ENCODE measurements at places on chromosomes 1 and 21. TPM values are rescaled to one million over a fixed set of nuclear protein-coding genes. Genes with fewer than 3 reads are reported as not detected.

The SAMD11 gene
- 17.1 TPM for polyA plus RNA-seq

The PFDN2 gene
- polyA plus RNA-seq = 84.6 TPM

The PCBP3 gene
- polyA plus RNA-seq = 7.2 TPM

The HCRTR1 gene
- polyA plus RNA-seq = 0.68 TPM

The FLVCR1 gene
- polyA plus RNA-seq = 9.9 TPM

The KRTAP7-1 gene
- polyA plus RNA-seq = not detected

DNA sequence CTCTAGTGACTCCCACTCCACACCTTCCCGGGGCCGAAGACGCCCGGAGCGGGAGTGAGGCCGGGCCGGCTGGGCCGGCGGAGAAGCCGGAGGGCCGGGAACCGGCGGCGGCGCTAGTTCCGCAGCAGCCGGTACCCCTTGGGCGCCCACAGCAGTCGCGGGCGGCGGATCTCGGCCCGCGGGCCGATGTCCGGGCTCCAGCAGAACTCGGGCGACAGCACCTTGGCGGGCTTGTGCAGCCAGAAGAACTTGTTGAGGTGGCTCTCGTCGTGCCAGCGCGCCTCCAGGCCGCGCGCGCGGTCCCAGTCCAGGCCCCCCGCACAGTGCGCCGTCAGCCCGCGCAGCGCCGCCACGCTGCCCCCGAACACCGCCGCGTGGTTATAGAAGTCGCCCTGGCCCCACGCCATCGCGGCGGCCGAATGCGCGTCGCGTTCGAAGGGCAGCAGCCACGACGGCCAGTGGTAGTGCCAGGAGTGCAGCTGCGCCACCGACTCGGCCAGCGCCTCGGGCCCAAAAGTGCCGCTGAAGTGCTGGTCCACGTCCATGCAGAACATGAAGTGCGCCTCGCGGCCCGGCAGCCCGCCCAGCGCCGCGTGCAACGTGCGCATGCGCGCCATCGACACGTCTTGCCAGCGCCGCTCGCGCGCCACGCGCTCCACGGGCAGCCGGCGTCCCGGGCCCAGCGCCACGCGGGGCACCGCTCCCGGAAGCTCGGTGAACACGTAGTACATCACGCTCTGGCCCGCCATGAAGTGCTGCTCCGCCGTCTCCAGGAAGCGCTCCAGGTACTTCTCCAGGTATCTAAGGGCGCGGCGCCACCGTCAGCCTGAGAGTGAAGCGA lies 14.0 kb downstream of the A3GALT2 start:
- no peaks in the 10 kb centered on the region for H3K27me3 ChIP-seq
- H3K36me3 ChIP-seq = no peaks in the 10 kb centered on the region
- peaks cover 4% of the 10 kb centered on the region for H3K4me1 ChIP-seq

- H3K27me3 ChIP-seq = peaks cover 36% of the 10 kb centered on the region
- DNase-seq = no peak
- H3K4me1 ChIP-seq = no peaks in the 10 kb centered on the region
- H3K27ac ChIP-seq = no peak overlapping the region
- H3K36me3 ChIP-seq = no peaks in the 10 kb centered on the region
Observed at GRCh38 chr1:18537386-18538306, 56.9 kb downstream of the KLHDC7A start.

DNA sequence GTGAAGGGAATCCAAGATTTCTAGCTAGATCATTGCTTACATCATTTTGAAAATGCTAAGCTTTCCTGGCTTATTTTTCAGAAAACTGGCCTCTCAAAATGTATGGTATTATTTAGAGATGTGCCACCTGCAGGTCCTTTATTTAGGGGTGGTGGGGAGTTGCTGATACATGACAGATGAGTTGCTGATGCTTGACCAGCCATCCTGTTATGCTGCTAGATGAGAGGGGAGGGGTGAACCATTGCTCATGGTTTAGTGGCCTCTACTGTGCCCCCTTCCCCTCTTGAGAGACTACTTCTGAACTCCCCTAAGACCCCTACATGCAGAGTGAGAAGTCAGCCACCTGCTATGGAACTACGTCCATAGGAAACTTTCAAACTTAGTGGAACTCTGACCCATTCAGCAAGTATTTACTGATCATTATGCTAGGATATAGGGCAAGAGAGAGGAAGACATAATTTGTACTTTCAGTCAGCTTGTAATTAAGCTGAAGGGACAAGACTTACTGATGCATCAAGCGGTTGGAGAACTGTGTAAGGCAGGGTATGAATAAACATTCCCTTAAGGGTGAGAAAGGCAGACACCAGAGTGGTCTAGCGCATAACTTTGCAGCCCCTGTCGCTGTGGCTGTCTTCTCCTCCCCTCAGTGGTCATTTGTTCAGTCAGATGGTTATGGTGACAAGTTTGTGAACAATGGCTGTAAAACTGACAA lies 34.6 kb downstream of the SLAMF6 start:
- no peaks in the 10 kb centered on the region for H3K36me3 ChIP-seq
- no peak overlapping the region for H3K4me3 ChIP-seq
- H3K27ac ChIP-seq = no peak overlapping the region
- DNase-seq = no peak

GRCh38 chr1:199113265-199113869 lies 474.5 kb downstream of the PTPRC start:
- H3K36me3 ChIP-seq = no peaks in the 10 kb centered on the region
- H3K4me3 ChIP-seq = no peak overlapping the region
- no peaks in the 10 kb centered on the region for H3K27me3 ChIP-seq
- H3K27ac ChIP-seq = no peak overlapping the region
- no peaks in the 10 kb centered on the region for H3K4me1 ChIP-seq

DNA sequence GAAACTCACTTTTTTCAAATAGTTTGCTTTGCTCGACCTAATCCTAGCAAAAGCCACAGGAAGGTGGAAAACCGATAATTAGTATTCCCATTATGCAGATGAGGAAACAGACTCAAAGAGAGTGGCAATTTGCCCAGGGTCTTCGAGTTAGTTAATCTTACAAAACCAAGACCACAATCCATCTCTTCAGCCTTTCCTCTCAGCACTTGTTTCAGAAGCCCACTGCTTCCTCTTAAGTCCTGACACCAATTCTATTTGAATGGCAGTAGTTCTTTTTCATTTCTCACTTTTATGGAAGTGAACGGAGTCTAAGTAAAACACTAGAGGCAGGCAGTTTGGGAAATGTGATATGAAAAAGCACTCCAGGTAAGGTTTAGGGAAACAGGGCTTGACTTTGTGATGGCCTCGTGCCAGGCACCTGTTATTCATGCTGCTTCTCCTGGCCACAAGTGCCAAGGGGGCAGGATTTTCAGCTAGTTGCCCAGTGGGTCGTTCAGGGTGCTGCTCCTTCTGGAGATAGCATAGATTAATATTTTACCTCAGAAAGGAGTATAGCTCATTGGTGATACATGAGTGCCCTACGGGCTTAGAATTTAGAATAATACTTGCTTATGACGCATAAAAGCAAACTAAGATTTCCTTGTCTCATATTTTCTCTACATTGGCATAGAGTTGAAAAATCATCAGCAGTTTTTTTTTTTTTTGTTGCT lies 76.6 kb upstream of the NRIP1 start:
- peak overlapping the region; percentile 82 for H3K27ac ChIP-seq
- H3K4me1 ChIP-seq = peaks cover 37% of the 10 kb centered on the region
- no peak overlapping the region for H3K4me3 ChIP-seq
- DNase-seq = no peak

DNA sequence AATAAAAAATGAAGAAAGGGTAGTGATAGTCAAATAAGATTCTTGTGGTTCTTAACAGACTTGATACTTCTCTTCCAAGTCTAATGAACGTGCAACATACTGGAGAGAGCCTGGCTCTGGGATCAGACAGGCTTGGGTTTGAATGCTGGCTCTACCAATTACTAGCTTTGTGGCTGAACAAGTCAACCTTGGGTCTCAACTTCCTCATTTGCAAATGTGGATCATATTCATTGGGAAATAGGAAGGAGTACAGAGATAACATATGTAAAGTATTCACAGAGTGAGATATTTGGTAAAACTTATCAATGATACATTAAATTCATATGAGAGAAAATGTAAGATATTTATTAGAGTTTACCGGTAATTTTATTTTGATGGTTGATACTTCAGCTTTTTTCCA lies 2.0 kb downstream of the EDEM3 start:
- no peaks in the 10 kb centered on the region for H3K4me1 ChIP-seq
- no peak for DNase-seq
- H3K27me3 ChIP-seq = no peaks in the 10 kb centered on the region
- no peaks in the 10 kb centered on the region for H3K36me3 ChIP-seq
- peak overlapping the region; percentile 2 for H3K27ac ChIP-seq

- no peak overlapping the region for H3K27ac ChIP-seq
- H3K27me3 ChIP-seq = no peaks in the 10 kb centered on the region
- H3K4me1 ChIP-seq = no peaks in the 10 kb centered on the region
- H3K36me3 ChIP-seq = no peaks in the 10 kb centered on the region
- no peak for DNase-seq
Observed at GRCh38 chr1:2967881-2968280, 53.4 kb upstream of the ACTRT2 start.

- H3K27ac ChIP-seq = no peak overlapping the region
- no peak for DNase-seq
- no peaks in the 10 kb centered on the region for H3K36me3 ChIP-seq
- H3K27me3 ChIP-seq = no peaks in the 10 kb centered on the region
- H3K4me1 ChIP-seq = peaks cover under 1% of the 10 kb centered on the region
- no peak overlapping the region for H3K4me3 ChIP-seq
Observed at GRCh38 chr1:228219245-228219961, 11.6 kb downstream of the OBSCN start.

DNA sequence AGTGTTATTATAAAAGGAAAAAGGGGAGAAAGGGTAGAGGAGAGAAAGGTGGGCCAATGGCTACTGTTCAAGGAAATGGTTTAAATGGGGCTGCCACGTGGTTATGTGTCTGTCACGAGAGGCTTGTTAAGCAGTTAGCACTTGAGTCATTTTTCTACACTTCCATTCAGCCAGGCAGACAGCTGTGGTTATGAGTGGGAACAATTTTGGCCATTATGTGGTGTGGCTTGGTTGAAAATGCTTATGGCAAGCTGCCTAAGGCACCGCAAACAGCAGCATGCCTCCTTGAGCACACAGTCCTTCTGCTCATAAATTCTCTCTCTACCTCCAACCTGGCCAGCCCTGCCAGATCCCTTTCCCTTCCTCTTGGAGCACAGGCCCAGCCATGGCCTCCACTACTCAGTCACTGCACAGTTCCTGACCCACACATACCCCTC lies 3.2 kb upstream of the SRM start:
- peaks cover 8% of the 10 kb centered on the region for H3K4me1 ChIP-seq
- H3K27ac ChIP-seq = no peak overlapping the region
- DNase-seq = no peak
- H3K27me3 ChIP-seq = no peaks in the 10 kb centered on the region
- H3K36me3 ChIP-seq = peaks cover 6% of the 10 kb centered on the region

DNA sequence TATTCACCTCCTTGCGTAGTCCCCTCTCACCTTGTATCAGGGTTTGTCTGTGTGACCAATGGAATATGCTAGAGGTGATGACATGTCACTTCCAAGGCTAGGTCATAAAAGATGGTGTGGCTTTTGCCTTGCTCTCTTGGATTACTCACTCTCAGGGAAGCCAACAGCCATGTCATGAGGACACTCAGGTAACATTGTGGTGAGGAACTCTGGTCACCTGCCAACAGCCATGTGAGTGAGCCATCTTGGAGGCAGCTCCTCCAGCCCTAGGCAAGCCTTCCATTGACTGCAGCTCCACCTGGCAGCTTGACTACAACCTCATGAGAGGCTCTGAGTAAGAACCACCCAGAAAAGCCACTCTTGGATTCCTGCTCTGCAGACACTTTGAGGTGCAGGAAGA lies 11.0 kb upstream of the HEYL start:
- no peaks in the 10 kb centered on the region for H3K27me3 ChIP-seq
- no peaks in the 10 kb centered on the region for H3K36me3 ChIP-seq

DNA sequence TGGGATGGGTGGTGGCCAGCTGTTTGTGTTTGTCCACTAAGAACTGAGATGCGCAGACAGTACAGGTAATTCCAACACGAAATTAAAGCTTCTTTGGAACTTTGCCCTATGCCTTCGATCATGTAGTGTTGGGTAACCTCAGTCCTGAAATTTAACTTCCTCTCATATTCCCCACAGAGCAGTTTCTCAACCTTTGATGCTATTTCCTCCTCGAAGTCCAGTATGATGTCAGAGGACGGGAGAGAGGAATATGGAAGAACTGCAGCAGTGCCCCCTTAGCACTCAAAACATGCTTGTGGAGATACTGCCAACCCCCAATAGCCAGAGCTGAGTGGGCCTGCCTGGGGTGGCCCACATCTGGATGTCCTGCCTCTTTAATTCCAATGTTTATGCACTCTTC lies 3.6 kb downstream of the LPAR3 start:
- no peaks in the 10 kb centered on the region for H3K36me3 ChIP-seq
- no peak for DNase-seq
- H3K27me3 ChIP-seq = peaks cover 27% of the 10 kb centered on the region
- no peak overlapping the region for H3K27ac ChIP-seq
- peaks cover 4% of the 10 kb centered on the region for H3K4me1 ChIP-seq
- H3K4me3 ChIP-seq = no peak overlapping the region

DNA sequence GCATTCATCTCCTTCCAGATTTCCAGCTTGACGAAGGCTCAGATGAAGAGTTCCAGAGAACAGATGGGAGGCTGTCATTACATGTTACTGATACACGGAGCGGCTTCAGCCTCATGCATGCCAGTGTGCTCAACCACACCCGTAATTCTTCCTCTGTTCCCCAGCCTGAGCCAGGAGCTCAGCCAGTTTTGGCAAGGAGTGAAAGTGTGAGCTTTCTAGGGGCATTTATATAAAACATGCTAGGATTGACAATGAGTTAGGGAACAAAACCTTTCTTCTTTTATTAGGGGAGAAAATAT lies 290.4 kb upstream of the PLXNA2 start:
- no peak for DNase-seq
- H3K36me3 ChIP-seq = no peaks in the 10 kb centered on the region
- H3K4me3 ChIP-seq = no peak overlapping the region
- H3K27ac ChIP-seq = no peak overlapping the region
- peaks cover 4% of the 10 kb centered on the region for H3K27me3 ChIP-seq

- no peaks in the 10 kb centered on the region for H3K36me3 ChIP-seq
- no peaks in the 10 kb centered on the region for H3K27me3 ChIP-seq
- peaks cover 14% of the 10 kb centered on the region for H3K4me1 ChIP-seq
- peak; percentile 35 for DNase-seq
Observed at GRCh38 chr1:40711465-40712404, 20.2 kb downstream of the NFYC start.

DNA sequence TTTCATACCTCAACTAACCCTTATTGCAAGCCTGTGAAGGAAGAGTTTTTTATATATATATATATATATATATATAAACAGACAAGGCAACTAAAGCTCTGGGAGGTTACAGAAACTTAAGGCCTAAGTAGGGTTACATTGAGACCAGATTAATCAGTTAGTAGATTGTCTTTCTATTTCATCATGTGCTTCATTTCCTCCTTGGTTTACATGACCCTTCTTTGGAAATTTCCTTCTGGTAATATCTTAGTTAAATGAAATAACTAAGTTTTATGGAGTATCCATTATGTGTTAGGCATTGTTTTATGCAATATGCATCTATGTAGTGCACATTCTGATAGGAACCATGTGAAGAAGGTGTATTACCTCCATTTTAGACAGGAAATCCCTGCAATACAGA lies 112.7 kb downstream of the FGGY start:
- H3K27ac ChIP-seq = peak overlapping the region; percentile 62
- no peak for DNase-seq
- no peaks in the 10 kb centered on the region for H3K36me3 ChIP-seq
- H3K4me1 ChIP-seq = peaks cover 20% of the 10 kb centered on the region

GRCh38 chr1:77533660-77534305 lies 148.7 kb downstream of the ZZZ3 start:
- no peaks in the 10 kb centered on the region for H3K36me3 ChIP-seq
- H3K27me3 ChIP-seq = no peaks in the 10 kb centered on the region
- no peak overlapping the region for H3K27ac ChIP-seq
- no peak overlapping the region for H3K4me3 ChIP-seq

Data from hepatocyte (in vitro differentiated cells).